ENCODE measurements at places on chromosomes 11 and 22.

DNA sequence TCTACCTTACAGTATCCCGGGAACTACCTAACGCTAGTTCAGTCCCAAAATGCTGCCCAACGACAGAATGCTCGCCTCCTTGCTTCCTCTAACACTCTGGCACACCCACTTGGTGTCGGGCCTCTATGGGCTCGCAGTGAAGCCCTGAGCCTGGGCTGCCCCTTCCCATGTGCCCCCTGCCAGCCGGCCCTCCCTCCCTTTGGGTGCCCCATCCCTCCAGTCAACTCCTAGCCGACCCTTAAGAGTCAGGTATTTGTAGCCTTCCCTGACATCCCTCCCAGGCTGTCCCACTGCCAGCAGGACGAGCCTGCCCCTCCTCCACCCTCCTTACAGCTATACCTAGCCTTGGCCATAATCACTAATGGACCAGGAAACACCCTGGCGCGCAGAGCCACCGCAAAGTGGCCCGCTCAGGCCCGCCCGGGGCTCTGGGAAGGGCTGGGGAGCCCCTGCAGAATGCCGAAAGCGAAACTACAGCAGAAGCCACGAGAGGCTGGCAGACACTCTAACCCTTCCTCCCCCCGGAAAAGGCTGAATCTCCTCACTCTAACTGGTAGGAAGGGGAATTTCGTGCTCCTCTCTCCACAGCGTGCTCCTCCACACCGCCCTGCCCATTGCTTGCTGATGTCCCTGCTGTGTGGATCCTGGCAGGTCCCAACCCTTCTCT lies 8.2 kb downstream of the CBX7 start:
- peak; percentile 82 for DNase-seq

GRCh38 chr22:22397292-22397870 lies 111.2 kb downstream of the ZNF280B start:
- no peak for DNase-seq

GRCh38 chr11:98625526-98625925 lies 395.2 kb upstream of the CNTN5 start:
- no peak for DNase-seq

- no peak for DNase-seq
These were observed 81.6 kb downstream of the MED15 start for GRCh38 chr22:20588843-20589581.

- DNase-seq = no peak
These were observed 48.9 kb downstream of the NARS2 start for GRCh38 chr11:78525720-78526119.

DNA sequence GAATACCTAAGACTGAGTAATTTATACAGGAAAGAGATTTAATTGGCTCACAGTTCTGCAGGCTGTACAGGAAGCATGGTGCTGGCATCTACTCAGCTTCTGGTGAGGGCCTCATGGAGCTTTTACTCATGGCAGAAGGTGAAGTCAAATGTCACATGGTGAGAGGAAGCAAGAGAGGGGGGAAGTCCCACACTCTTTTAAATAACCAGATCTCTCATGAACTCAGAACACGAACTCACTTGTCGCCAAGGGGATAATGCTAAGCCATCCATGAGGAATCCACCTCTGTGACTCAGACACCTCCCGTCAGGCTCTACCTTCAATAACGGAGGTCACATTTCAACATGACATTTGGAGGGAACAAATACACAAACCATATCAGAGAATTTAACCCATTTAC lies 42.2 kb downstream of the BIRC2 start:
- no peak for DNase-seq

DNA sequence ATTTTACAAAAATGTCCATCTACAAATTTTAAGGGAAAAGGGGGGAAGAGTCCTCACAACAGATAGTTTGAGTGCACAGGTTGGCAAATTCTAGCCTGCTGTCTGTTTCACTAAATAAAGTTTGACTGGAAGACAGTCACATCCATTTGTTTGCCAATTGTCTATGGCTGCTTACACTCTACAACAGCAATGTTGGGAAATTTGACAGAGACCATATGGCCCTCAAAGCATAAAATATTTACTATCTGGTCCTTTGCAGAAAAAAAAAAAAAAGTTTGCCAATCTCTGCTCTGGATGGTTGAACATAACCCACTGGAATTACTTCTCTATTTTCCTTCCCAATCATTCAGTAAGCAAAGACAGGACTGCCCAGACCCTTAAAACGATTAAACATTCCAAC lies 88.2 kb downstream of the FCHSD2 start:
- DNase-seq = no peak

- DNase-seq = peak; percentile 85
These were observed 1.4 kb downstream of the MFNG start for GRCh38 chr22:37484480-37485394.

DNA sequence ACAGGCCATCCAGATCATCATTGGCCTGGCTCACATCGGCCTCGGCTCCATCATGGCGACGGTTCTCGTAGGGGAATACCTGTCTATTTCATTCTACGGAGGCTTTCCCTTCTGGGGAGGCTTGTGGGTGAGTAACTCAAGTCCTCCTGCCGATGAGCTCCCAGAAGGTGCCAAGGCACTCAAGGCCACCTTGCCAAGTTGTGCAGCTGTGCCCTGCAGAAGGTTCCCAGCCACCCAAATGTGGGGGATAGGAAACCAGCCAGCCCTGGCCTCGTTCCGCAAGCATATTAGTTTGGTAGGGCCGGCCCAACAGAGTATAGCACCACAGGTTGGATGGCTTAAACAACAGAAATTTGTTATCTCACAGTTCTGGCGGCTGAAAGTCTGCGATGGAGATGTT lies 4.0 kb downstream of the MS4A8 start:
- no peak for DNase-seq

- no peak for DNase-seq
These were observed 24.8 kb upstream of the CD82 start for GRCh38 chr11:44540667-44541066.

GRCh38 chr11:119774172-119774763 lies 45.3 kb upstream of the NECTIN1 start:
- no peak for DNase-seq

DNA sequence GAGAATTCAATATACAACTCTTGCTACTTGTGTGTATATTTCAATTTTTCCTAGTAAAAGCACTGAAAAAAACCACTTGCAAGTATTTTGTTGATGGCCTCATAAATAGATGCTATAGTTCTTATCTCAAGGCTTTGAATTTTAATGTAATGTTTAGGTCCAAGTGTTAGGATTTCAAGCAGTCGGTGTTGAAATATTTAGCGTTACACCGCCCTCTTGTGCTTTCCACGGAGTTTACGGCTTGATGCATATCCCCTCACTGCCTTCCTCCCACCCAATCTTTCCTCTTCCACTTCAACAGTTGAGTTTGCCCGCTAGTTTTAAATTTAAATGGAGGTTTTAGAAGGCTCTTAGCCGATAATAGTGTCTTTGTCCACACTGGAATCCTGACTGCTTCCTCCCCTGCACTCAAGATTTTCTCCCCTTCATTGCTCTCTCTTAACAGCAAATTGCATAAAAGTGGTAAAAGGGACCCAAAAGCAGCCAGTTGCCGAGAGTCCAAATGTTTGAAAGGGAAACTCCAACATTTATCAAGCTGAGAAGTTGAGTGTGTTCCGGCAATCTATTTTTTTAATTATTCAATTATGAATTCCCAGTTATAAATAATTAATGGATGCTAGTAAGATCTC lies 25.9 kb upstream of the HTATIP2 start:
- DNase-seq = peak; percentile 28

- no peak for DNase-seq
These were observed 773 bp upstream of the PATL1 start for GRCh38 chr11:59669611-59670009.

DNA sequence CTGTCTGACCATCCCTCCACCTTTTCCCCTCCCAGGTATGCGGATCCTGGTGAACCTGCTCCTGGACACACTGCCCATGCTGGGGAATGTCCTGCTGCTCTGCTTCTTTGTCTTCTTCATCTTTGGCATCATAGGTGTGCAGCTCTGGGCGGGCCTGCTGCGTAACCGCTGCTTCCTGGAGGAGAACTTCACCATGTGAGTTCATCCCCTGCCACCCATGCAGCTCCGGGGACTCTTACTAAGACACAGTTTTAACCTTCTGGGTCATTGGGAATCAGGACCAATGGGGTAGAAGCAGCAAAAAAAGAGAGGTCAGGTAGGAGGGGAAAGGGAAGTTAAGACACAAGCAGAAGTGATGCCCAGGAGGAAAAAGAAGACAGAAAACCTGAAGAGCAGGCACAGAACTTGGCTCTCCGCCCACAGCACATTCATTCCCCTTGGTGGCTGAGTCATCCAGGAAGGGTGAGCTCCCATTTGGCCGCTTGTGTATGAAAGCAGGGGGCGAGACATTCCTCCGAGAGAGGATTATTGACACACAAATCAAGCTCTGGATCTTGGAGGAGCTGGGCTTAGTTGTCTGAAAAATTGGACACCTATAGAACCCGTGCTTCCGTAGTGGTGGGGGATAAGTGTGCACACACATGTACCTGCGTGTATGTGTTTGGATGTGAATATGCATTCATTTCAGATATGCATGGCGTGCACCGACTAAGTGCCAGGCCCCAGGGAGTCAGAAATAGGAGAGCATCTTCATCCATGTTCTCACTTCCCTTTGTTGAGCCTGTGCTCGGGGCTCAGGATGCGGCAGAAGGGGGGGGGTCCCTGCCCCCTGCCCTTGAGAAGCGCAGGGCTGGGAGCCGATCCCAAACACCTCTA lies 64.2 kb downstream of the CACNA1I start:
- no peak for DNase-seq

GRCh38 chr11:55942785-55943392 lies 6.7 kb upstream of the OR5I1 start:
- peak; percentile 3 for DNase-seq

- no peak for DNase-seq
These were observed 16.7 kb downstream of the SHANK2 start for GRCh38 chr11:71235719-71236118.

DNA sequence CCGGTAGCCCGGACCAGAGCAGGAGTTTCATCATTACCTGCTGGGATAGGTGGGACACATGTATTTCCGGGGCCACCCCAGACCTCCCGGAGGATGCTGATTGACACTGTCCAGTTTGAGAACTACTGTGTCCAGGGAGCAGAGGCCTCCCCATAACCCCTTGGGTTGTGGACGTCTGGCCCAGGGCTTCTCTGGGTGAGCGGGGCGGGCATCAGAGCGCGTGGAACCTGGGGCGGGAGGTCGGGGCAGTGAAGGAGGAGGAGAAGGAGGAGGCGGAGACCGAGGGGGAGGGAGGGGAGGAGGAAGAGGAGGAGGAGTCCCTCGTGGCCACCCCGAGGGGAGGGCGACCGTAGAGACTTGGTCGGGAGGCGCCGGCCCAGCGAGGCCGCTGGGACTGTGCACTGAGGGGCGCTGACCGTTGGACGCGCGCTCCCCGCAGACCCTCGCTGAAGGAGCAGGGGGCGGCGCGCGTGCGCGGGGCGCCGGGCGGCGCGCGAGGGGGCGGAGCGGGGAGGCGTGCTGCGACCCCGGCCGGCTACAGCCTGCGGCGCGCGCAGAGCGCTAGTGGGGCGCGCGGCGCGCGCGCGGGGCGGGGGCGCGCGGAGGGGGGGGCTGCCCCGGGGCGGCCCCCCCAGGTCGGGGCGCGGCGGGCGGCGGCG lies at the start of gene GRK3:
Gene GRK3 (plus strand): TSS at position 356 of the 659 bp plus-strand sequence. CDS start 366 bp downstream, outside the sequence.
- DNase-seq = peak; percentile 84

DNA sequence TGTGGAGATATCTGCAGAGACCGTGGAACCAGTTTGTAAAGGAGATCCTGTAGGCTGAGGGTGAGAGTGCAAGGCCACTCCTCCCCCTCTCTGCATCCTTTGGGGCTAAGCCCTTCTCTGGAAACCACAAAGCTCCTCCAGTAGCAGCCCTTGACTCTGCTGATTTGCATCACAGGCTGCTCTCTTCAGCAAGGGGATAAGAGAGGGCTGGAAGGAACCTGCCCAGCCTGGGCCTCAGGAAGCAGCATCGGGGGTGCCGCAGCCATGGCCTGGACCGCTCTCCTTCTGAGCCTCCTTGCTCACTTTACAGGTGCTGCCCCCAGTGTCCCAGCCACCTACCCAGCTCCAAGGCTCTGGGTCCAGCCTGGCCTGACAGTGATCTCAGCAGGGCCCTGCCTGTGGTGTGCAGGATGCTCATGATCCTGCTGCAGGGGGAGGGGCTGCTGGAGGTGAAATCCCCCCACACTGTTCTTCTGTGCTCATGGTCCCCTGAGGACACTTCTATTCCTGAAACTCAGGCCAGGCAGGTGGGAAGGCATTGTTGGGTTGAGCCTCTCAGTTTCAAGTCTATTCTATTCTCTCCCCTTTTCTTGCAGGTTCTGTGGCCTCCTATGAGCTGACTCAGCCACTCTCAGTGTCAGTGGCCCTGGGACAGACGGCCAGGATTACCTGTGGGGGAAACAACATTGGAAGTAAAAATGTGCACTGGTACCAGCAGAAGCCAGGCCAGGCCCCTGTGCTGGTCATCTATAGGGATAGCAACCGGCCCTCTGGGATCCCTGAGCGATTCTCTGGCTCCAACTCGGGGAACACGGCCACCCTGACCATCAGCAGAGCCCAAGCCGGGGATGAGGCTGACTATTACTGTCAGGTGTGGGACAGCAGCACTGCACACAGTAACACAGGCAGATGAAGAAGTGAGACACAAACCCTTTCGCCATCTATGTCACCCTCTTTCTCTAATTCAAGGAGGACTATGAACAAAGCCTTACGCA lies 68.5 kb upstream of the IGLL5 start:
- DNase-seq = peak; percentile 62

DNA sequence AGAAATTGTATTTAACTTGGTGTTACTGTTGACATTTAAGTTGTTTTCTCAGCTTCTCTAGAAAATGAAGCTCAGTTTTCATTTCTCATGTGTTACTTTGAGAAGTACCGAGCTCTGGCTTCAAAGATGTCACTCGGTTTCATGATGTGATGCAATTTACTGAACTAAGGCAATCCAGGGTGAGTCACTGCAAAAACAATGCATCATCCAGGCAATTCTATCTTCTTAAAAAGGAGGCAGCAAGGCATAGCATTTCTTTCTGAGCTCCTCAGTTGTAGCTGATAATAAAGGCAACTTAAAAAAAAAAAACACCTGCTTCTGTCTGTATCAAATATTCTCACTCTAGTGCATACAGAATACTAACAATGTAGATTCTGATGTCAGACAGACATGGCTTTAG lies 91.1 kb upstream of the KCNA4 start:
- no peak for DNase-seq

DNA sequence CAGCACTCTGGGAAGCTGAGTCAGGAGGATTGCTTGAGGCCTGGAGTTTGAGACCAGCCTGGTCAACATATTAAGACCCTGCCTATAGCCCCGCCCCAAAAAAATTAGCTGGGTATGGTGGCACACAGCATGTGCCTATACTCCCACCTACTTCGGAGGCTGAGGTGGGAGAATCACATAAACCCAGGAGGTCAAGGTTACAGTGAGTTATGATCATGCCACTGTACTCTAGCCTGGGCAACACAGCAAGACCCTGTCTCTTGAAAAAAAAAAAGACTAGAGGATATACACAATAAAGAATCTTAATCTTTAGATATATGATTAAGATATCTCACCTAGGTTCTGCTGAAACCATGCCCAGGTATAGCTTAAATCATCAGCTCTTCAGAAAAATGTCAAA lies 136.7 kb downstream of the APOL5 start:
- DNase-seq = no peak

GRCh38 chr22:49155770-49156580 lies 671.7 kb downstream of the BRD1 start:
- DNase-seq = no peak

GRCh38 chr22:20086101-20086599 lies 6.1 kb downstream of the DGCR8 start:
- no peak for DNase-seq
